ENCODE measurements at places on chromosomes 4 and X. TPM values are rescaled to one million over a fixed set of nuclear protein-coding genes. Genes with fewer than 3 reads are reported as not detected.

Gene MED28
- total RNA-seq: 56.3 TPM

Gene POU3F4
- total RNA-seq: not detected

Gene EDA
- total RNA-seq: 0.79 TPM

Gene ZMAT1
- total RNA-seq: 3.6 TPM

Gene MAGEB2
- not detected for total RNA-seq

Gene PITX2
- not detected for total RNA-seq
